ENCODE measurements at places on chromosomes 16 and 17.

DNA sequence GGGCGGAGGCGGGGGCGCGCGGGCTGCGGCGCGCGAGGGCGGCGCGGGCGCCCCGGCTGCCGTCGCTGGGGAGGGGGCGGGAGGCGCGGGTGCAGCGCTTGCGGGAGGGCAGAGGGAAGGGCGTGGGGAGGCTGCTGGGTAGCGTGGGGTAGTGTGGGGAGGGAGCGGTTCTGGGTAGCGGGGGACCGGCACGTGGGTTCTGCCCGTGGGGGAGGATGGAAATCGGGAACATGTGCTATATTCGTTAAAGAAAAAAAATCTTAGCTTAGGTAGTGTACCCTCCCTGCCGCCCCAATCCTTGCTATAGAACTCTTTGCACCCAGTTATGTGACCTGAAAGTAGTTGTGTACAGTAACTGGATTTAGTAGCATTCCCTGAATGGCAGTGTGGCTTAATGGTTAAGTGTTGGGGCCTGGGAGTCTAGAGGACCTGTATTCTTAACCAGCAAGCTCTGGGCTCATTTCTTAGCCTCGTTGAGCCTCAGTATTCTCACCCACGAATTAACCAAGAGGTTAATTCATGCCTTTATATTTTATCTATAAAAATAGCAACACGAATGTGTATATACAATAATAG is 646 bp downstream of the RABEP1 start:
- DNase-seq = no peak

DNA sequence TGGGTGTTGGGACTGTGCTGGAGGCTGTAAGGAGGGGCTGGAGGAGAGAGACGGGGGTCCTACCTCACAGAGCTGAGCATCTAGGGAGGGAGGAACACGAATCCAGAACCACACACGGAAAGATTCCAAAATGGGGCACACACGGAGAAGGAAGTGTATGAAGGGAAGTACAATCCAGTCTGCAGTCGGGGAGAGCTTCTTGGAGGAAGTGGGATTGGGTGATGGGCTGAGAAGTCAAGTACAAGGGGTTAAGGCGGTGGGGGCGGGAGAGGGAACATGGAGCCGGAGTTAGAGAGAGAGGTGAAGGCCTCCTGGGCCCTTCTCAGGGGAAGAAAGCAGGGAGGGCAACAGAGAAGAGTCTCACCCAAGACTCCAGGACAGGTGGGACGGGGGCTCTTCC is 107.5 kb upstream of the CREBBP start:
- DNase-seq = no peak

DNA sequence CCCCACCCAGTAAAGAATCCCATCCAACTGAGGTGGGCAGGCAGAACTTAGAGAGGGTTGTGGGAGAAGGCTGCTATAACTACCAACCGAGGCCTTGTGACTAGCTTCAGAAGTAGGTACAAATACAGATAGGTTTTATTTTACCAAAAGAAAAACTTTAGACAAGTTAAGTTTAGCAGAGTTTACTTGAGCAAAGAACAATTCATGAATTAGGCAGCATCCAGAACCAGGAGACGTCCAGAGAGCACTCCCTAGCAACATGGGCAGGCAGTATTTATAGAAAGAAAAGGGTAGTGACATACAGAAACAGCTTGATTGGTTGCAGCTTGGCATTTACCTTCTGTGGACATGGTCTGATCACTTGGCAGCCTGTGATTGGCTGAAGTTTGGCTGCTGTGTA is 42.1 kb downstream of the SLFN5 start:
- DNase-seq = no peak

DNA sequence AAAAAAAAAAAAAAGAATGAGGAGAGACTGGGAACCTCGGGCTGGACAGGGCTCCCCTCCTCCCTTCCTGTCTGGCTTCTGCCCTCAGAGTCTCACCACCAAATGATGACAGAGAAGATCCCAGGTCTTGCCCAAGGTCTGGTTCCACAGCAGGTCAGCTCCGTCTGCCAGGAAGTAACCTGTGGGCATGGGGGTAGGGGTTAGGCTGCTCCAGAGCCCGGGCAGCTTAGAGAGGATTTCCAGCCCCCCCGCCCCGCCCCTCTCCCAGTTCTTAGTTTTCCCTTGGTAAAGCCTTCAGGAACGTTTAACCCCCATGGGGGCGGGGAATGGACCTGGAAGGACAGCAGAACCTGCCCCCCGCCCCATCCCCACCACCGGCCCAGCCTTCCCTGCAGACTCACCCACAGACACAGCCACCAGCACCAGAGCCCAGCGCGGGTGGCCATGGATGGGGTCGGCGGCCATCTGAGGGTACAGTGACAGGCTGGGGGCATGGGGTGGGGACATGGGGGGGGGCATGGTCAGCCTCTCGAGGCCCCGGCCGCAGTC is 700 bp downstream of the TLCD2 start:
- DNase-seq = no peak

DNA sequence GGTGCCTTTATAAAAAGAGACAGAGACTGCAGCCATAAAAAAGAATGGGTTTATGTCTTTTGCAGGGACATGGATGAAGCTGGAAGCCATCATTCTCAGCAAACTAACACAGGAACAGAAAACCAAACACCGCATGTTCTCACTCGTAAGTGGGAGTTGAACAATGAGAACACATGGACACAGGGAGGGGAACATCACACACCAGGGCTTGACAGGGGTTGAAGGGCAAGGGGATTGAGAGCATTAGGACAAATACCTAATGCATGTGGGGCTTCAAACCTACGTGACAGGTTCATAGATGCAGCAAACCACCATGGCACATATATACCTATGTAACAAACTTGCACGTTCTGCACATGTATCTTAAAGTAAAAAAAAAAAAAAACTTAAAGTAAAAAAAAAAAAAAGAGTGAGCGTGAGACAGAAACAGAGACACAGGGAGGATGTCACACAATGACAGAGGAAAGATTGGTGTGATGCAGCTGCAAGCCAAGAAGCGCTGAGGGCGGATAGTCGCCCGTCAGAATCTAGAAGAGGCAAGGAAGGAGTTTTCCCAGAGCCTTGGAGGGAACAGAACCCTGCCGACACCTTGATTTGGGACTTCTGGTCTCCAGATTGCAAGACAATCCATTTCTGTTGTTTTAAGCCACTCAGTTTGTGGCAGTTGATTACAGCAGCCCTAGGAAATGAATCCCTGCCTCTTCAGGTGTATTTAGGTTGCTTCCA is 27.4 kb upstream of the TNS4 start:
- DNase-seq = no peak

- DNase-seq = no peak
Measured at GRCh38 chr17:40547079-40547784, 18.0 kb downstream of the CCR7 start.

- no peak for DNase-seq
Measured at GRCh38 chr16:89613231-89613953, at the start of gene DPEP1. TSS of gene DPEP1 (plus strand) at chr16:89613642. CDS start at chr16:89630411, 16,769 bp downstream.

DNA sequence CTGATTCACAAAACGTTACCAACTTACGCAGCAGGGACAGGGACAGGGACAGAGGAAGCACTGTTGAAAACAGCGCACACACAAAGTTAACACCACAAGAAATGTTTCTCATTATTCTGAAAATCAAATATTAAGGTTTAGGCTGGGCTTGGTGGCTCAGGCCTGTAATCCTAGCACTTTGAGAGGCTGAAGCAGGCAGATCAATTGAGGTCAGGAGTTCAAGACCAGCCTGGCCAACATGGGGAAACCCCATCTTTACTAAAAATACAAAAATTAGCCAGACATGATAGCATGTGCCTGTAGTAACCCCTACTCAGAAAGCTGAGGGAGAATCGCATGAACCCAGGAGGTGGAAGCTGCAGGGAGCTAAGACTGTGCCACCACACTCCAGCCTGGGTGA is 4.2 kb downstream of the CYTH1 start:
- DNase-seq = no peak

DNA sequence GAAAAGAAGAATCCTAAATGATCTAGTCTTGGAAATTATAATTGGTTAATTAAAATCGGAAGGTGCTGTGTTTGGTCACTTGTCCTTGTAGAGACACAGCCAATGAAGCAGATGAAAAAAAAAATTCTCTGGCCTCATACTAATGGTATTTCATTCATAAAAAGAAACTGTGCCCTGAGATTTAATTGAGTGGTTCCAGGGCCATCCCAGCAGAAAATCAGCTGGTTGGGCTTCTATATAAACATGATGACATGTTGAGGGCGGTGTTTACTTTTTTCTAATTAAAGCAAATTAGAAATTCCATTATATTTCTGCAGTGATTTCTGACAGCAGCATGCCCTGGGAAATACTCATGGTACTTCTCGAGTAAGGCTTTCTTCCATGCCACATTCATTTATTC is 191.9 kb upstream of the KCNJ16 start:
- DNase-seq = no peak

GRCh38 chr16:57893217-57893558 is 77.7 kb downstream of the CNGB1 start:
- no peak for DNase-seq

DNA sequence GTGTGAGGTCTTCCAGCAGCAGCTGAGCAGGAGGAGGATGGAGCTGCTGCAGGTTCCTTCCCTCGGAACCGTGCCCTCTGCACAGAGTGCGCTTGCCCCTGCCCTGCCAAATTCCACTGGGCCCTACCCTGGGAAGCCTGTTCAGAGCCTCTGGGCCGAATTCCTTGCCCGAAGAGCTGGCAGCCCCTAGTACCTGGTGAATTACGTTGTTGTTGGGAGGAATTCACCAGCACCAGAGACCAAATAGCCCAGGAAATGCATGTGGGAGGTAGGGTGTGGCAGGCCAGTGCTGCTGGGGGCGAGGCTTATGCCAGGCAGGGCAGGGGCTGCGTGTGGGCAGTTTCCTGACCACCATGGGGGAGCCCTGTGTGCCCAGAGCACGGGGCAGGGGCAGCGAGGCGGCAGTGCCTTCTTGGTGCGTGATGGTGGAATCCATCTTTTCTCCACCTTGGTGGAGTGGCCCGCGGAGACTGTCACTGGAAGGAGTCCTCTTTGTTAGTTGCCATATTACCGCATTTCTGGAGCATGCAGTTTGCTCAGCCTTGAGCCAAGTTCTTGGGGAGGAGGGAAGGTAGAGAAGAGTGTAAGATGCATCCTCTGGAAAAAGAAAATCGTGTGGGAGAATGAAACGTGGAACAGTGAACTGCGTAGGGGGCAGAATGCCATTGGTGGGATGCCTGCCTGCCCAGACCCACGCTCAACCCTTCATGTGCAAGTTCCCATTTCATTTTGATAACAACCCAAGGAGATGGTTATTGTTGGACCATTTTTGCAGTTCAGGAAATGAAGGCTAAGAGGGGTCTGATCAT is 2.3 kb downstream of the MRC2 start:
- no peak for DNase-seq

DNA sequence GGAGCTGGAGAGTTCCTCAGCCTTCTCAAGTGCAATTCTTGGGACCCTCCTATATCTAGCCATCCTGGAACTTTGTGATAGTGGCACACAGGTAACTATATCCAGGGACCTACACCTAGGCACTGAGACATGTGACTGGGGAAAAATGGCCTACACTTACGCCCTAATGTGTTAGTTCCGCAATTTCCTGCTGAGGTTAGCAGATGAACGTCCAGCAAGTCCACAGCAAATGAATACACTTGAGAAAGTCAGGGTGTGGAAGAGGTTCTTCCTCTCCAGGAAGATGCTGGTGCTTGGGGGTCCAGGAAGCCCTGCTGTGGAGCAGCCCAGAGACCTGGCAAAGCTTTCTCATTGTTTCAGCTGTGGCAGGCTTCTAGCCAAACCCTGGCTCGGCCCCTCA is 20.8 kb downstream of the PIK3R5 start:
- no peak for DNase-seq

GRCh38 chr16:10941127-10941933 is 938 bp downstream of the DEXI start:
- DNase-seq = no peak

GRCh38 chr17:74245145-74245831 is 28.7 kb upstream of the DNAI2 start:
- no peak for DNase-seq

DNA sequence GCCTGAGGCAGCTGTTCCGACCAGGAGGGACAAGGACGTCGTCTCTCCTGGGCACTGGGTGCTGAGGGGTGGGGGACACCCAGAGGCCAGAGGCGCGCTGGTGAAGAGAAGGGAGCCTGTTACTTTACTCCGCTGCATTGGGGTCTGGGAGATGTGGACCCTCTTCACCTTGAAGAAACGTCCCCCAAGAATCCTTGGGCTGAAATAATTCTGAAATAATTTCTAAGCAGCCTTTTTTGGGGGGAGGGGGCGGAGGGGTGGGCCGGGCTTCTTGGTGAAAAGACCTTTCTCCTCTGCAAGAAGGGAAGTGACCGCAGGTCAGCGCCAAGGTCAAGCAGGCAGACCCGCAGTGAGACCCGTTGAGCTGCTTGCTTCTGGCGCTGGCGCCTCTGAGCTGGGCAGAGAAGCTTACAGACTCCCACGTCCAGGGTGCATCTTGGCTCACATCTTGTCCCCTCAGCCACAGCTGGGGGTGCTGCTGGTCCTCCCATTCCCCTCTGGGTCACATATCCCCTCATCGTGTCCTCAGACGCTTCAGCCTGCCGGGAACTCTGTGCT is 1.1 kb downstream of the SYT17 start:
- DNase-seq = no peak

GRCh38 chr17:65418622-65419021 is 142.8 kb downstream of the AXIN2 start:
- DNase-seq = no peak

- DNase-seq = no peak
Measured at GRCh38 chr16:49658531-49658930, 197.4 kb downstream of the ZNF423 start.

DNA sequence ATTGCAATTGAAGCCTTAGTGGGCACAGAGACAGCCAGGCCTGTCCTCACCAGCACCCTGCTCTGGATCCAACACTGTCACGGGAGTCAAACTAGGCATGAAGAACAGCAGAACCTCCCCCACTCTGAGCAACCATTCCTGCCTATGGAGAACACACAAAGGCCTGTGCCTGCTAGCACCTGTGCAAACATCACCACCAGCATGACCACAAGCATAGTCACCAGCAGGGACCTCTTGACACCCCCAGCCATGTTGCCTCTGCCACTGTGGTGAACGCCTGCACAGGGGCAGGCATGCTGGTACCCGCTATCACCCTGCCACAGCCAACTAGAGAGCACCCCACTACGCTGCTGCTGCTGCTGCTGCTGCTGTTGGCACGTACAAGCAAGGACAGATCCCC is 51.7 kb downstream of the CMC2 start:
- DNase-seq = no peak

GRCh38 chr17:49018748-49019147 is 21.6 kb downstream of the IGF2BP1 start:
- DNase-seq = no peak

- no peak for DNase-seq
Measured at GRCh38 chr17:33209671-33210070, 83.4 kb downstream of the ASIC2 start.

DNA sequence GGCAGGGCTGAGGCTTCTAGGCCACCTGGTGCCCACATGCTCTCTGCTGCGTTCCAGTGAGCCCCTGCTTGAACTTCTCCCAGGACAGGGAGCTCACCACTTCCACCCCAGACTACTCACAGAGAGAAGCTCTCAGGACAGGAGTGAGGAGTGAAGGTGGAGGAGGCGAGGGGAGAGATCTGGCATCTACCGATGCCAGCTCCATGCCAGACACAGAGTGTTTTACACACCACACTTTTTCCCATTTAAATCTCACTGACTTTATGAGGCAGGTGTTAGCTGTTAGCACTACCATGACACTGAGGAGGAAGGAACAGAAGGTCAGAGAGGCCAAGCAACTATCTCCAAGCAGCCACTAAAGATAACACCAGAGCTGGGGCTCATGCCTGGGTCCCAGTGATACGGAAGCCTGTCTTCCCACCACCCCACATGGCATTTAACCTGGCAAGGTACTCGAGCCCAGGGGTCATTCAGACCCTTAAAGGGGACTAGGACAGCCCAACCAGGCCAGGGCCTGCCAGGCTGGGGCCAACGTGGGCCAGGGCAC is 6.8 kb downstream of the FAM83G start:
- DNase-seq = no peak

GRCh38 chr17:74052993-74053711 is 150.3 kb upstream of the RPL38 start:
- no peak for DNase-seq
